A172 (cell line): ENCODE measurements at places on chromosomes 11 and 22.

GRCh38 chr11:70002433-70002832 is 75.7 kb upstream of the ANO1 start:
- DNase-seq = no peak

DNA sequence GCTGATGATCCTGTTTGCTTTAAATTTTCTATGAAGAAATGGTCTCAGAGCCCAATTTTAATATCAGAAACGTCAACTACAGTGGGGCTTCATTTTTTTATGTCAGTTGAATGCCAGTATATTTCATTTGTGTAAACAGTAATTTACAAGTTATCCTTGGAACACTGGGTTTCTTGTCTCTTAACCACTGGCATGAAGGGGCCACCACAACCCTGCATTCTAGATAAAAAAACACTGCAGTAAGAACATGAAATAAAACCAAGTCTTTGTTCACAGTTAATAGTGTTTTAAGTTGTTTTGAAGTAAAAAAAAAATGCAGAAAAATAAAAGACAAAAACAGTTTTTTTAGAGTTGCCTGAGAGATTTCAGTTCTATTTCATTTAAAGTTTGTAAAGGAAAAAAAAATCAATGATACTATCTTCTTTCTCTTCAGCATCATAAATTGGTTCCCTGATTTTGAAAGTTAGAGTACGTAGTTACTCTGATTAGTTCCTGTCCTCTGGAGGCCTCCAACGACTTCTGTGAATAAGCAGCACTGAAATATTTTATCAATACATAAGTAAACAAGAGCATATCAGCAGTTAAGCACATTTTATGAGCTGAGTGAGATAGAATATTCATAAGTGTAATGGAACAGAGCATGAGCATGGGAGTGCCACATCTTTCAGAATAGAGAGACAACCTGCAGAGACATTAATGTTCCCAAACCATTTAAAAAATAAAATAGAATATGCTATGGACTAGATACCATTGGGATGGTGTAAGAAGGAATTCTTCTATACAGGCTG is 7.8 kb upstream of the DDI1 start:
- no peak for DNase-seq

DNA sequence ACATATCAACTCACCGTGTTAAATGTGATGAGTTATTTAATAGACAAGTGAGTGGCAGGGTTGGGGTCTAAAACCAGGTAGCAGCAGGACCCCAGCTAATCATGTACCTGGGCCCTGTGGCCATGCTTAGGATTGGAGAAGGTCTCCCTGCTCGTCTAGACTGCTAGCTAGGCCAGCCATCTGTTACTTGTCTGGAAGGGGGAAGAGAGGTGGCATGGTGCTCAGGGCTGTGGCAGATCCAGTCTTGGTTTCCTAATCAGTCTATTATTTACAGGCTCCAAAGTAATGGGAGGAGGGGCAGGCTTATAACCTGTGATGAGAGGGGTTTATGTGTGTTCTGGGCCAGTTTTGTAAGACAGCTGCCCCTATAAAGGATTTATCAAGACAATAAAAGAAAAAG is 105.9 kb downstream of the NTM start:
- no peak for DNase-seq

DNA sequence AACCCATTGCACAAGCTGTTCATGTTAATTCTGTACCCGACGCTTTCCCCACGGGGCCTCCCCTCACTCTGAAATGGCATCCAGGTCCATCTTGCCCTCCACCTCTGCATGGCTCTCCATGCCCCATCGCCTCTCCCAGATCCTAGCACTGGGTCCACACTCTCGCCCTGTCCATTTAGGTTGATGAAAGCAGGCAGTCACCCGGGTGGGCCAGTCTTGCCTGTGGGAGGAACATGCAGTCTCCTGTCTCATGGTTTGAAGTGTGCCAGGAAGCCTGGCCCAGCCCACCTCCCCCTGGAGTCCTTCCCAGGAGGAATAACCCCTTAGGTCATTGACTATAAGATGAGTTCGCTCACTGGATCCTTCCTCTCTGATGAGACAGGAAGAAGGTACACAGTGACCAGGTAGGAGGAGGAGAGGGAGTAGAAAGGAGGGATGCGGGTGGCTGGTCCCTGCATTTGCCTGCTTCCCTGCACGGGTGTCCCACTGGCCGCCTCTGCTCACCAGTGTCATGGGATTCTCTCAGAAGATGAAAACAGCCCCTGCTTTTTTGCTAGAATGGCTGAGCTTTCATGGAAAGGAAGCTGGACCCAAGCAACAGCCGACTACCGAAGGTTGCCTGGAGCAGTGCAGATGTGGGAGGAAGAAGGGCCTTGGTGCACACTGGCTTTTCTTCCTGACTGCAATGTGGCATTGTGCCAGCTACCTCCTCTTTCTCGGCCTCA is 6.8 kb downstream of the TMEM121B start:
- DNase-seq = no peak

DNA sequence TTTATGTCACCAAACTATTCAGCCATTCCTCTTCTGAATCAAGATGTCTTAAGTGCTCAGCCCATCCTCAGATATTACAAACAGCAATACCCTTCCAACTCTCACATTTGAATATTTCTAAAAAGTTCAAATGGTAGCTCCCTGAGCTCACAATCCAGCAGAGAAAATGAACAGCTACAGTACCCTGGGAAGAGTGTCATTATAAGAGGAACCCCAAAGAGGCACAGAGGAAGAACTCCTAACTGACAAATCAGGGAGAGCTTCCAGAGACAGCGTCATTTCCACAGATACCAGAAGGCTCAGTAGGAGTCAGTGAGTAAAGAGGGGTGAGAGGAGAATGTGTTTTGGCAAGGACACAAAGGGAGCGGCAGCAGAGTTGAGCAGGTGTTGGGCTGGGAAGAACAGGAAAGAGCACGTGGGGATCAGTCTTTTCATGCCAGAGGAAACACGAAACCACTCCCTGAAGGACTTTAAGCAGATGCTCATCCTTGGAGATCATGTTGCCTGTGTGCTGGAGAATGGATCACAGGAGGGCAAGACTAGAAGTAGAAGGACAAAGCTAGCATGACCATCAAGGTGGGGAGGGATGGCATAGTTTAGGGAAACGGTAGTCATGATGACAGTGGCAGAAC is 4.3 kb downstream of the CLTCL1 start:
- DNase-seq = peak; percentile 62

GRCh38 chr11:27812341-27812740 is 112.1 kb upstream of the BDNF start:
- no peak for DNase-seq

GRCh38 chr11:75826461-75827230 is 11.6 kb downstream of the UVRAG start:
- no peak for DNase-seq
